ENCODE measurements at places on chromosomes 3 and 15.

DNA sequence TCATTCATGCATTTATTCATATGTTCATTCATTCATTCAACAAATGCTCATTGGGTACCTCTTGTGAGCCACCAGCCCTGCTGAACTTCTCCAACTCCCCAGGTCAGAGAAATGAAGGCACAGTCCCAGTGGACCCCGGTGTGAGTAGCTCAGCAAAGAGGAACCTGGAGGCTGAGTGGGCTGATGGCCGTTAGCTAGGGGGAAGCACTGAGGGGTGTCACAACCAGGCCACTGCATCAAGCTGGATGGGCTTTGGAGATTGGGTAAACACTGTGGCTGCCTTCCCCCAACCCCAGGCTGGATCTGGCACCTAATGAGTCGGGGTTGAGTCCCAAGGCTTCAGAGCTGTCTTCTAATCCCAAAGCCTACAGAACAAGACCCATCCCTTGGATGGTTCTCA is 12.1 kb upstream of the ALAS1 start:
- no peak for DNase-seq

- no peak for DNase-seq
Observed at GRCh38 chr3:160837394-160837980, 81.5 kb downstream of the PPM1L start.

DNA sequence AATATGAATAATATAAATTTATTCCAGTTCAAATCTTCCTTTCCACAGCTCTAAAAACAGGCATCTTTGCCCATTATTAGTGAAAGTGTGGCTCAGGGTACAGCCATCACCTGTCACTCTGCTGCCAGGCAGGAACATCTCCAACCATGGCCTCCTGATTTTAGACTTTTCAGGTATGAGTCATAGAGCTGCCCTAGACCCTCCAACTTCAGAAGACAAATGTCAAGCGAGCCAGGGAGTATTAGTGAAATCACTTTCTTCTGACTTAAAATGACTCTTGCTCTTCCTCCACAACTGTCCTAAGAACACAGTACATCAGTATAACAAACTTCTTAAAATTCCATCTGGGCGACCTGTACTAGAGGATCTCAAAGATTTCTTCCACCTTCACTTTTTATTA is 78.1 kb upstream of the AKAP13 start:
- DNase-seq: no peak

DNA sequence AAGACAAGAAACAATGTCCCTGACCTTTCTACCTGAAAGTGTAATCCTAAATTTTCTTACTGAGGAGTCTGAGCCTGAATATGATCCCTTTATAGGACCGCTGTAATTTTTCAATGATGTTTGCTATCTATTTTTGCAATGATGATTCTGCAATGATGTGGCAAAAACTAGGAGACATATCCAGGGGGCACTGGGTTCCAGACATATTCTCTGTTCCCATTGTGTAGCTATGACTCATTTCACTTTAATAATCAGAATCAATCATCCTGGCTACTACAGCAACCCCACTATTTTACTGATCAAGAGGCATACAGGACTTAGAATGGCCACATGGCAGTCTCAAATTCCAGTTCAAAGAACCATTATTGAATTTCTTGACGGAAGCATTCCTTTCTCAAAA is 85.9 kb downstream of the AQR start:
- DNase-seq: no peak

- DNase-seq: no peak
Observed at GRCh38 chr3:27607370-27607769, 114.8 kb downstream of the EOMES start.

- DNase-seq: no peak
Observed at GRCh38 chr15:59549301-59550185, 62.0 kb upstream of the GCNT3 start.

GRCh38 chr15:74657846-74658245 is 38.0 kb downstream of the EDC3 start:
- no peak for DNase-seq

GRCh38 chr3:29397406-29397805 is 116.5 kb downstream of the RBMS3 start:
- DNase-seq: no peak

- no peak for DNase-seq
Observed at GRCh38 chr3:151398895-151399294, 14.3 kb upstream of the P2RY12 start.

DNA sequence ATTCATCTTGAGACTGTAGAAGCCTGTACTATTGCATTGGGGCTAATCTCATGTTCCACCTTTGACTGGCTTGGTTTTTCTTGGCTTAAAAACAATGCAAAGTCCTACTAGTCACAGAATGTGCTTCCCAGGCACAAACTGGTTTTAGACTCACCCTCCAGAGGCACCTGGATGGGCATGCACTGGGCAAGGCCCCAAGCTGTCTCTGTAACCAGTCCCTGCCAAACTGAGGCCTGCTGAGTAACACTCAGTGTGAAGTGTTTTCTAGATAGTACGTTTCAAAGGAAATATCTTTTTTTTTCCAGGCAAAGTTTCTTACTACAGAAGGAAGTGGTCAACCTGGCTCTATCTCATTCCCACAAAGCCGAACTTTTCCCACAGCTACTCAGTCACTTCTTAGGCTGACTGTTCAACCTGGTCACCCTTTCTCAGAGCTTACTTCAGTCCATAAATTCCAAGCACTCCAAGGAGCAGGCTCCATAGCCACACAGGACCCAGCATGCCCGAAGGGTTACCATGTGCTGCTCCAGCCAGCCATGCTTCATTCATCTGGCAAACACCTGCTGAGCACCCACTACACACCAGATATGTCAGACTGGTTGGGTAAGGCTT is 57.4 kb downstream of the NPTN start:
- no peak for DNase-seq

- no peak for DNase-seq
Observed at GRCh38 chr3:129628169-129628522, 21.7 kb upstream of the PLXND1 start.

DNA sequence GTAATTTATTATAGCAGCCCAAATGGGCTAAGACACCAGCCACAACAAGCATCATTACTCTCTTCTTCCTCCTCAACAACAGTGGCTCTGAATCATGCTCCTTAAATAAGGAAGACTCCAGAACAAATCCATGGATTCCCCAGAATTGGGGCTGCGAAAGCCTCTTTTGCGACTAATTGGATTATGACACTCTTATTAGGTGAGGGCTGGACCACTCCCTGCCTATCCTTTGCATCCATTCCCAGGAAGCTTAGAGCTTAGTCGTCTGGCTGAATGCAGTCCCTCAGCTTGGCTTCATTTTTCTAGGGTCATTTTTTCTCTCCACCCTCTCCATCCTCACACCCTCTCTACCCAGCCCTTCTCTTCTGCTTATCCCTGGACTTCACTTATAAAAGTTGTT is 227.7 kb downstream of the ZNF621 start:
- no peak for DNase-seq

GRCh38 chr15:28955993-28956421 is 70.2 kb downstream of the APBA2 start:
- DNase-seq: no peak

DNA sequence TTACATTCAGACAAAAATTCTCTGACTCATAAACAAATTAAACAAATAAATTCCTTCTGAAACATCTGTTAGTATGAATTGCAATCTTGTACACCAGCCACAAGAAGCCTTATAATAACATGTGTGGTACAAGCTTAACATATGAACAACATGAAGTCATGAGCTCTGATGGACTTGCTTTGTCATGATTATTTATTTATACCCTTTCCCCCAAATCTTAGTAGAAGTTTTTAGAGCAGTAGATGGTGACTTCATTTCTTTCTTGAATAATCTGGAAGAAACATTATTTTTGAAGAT is 633.4 kb downstream of the EPHA3 start:
- DNase-seq: no peak

- no peak for DNase-seq
Observed at GRCh38 chr3:23754215-23754614, 51.5 kb upstream of the UBE2E1 start.

DNA sequence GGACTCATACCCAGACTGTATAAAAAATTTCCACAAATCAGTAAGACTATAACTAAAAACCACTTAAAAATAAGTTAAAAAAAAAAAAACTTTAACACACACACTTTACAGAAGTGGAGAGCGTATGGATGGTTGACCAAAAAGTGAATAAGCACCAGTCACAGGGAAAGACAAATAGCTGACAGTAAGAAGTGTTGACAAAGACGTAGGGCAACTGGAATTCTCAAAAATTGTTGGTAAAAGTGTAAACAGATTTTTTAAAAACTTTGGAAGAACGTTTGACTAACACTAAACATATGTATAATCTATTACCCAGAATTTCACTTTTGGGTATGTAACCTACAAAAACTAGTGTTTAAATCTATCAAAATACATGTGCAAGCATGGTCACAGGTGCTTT is 73.7 kb downstream of the TMEM212 start:
- no peak for DNase-seq

DNA sequence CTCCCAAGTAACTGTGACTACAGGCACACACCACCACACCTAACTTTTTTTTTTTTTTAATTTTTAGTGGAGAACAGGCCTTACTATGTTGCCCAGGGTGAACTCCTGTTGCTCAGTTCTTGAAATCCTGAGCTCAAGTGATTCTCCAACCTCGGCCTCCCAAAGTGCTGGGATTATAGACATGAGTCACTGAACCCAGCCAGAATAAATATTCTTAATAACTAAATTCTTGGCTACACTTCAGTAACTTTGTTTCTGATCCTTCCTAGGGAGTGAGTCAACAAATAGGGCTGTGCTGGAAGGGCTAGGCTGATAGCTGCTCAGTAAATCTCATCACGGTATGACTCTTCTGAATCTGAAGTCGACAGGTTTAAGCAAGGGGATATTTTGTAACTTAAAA is 56.6 kb downstream of the P3H2 start:
- DNase-seq: no peak

DNA sequence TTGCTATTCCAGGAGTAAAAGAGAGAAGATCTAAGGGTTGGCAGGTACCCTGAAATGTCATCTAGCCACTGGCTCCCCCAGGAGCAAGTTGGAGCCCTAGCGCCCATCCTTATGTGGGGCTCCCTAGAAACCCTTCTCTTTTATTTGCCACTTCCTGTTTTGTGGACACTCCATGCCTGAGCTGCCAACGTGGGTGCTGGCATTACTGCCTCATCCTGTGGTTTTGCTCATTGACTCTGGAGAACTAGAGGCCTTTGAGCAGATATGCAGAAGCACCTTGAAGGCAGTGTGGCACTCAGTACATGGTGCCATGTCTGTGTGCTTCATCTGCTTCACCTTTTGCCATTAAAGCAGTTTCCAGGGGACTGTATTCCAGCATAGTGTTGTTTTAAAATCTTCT is 8.1 kb downstream of the EDEM1 start:
- DNase-seq: no peak

- DNase-seq: no peak
Observed at GRCh38 chr3:13235079-13235478, 161.8 kb upstream of the IQSEC1 start.

- DNase-seq: no peak
Observed at GRCh38 chr3:25856902-25857518, 67.1 kb downstream of the OXSM start.

DNA sequence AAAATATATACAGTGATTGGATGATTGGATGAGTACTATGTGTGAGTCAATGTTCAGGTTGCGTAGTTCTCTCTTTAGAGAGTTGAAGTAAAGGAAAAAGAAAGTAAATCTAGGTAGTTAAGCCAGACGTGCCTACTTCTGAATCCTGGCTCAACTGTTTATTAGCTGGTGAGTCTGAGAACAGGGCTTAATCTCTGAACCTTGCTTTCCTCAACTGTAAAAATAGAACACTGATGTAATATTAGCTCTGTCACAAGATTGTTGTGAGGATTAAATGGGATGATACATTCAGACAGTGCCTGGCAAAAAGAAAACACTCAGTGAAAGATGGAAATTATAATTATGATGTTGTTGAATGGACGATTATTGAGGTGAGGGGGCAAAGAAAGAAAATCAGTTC is 413.4 kb downstream of the MAGI1 start:
- no peak for DNase-seq

DNA sequence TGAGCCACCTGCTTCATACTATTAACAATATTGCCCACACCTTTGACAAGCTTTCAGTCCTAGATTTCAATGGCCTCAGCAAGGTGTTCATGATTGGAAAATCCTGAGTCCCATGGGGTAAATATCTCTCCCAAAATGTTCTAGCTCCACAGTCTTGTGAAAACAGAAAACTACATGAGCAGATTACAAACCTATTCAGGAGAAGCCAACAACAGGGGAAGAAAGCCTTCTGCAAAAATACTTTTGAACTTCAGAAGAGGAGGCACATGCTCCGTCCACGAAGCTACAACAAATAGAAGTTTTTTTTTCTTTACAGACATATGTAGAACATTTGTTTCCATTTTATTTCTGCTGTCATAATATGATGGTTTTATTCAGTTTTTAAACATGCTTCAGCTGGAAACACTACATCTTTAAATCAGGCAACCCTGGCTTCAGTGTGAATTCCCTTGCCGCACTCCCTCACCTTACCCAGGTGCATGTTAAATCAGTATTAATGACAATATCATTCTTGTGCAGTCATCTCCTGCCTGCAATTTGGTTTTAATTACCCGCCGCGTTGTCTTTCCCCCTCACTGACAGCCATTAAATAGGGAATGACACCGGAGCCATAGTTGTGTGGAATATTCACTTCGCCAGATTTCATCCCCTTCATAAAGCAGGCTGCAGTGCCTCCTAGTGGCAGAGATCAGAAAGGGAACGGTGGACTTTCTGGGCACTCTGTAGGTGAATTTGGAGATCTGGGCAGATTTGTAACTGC is 725.5 kb upstream of the ARRDC4 start:
- DNase-seq: no peak

DNA sequence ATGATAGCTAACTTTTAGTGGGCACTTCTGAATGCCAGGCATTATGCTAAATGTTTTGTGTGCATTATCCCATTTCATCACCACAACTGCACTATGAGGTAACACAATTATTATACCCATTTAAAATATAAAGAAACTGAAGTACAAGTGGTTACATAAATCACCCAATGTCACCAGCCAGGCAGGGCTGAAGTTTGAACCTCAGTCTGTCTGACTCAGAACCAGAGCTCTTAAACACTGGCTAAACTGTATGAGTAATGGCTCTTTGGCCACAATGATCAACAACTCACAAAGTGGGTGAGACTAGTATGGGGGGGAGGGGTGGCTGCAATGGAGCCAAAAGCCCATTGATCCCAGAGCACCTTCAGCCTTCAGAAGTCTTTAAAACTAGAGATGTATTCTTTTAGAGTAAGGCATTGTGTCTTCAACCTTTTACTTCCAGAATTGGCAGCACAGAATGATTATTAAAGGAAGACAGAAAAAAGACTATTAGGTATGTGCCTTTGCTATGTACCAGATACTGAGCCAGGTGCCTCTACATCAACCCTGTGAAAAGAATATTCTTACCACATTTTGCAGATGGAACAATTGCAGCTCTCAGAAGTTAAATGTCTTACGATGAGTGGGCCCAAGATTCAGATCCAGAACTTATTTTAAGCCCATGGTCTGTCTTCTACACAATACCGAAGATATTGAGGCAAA is 166.9 kb downstream of the UACA start:
- DNase-seq: no peak

Measured in NCI-H1930 (cell line).